ENCODE measurements at places on chromosomes 3 and 15.

GRCh38 chr3:48275287-48276027, 34.6 kb downstream of the ZNF589 start:
- no peak for DNase-seq

DNA sequence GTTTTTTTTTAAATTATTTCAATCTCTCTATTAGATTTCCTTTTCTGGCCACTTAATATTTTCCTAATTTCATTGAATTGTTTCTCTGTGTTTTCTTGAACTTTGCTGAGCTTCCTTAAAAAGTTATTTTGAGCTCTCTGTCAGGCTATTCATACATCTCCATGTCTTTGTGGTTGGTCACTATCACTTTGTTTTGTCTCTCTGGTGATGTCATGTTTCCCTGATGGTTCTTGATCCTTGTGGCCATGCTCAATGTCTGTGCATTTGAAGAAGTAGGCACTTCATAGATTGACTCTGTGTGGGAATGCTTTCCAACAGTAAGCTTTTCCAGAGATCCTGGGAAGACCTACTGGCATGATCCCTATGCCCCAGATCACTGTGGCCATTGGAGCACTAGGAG, 18.6 kb downstream of the CD200R1 start:
- DNase-seq: no peak

GRCh38 chr3:133367956-133368355, 31.9 kb upstream of the BFSP2 start:
- DNase-seq: no peak

DNA sequence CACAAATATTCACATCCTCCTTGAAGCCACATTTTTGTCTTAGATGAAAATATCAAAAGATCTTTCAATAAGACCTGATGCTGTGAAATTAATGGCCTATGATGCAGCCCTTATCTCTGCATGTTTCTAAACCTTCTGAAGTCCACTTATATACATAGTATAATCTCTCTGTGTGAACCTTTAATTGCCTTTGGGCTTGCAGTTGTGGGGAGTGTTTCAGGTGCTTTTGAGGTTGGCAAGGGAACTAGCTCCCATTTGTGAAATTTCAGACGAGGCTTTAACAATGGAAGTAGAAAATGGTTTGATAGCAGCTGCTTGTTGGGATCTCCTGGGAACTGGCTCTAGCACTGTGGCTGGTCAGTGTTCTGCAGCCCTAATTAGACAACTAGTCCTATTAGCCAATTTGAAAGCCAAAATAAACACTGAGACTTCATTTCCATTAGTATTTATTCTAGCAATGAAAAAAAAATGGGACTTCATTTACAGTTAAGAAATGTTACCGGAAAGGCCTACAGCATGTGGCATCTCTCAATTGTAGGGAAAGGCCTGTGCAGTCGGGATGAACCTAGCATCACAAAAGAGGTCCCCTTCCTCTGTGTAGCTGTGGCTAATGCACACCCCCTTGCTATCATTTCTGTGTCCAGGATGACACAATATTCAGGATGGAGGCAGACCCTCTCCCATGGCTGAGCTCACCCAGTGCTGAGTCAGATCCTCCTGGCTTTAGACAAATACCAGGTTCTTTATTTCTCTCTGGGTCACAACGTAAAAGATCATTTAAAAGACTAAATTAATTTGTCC, 140.7 kb upstream of the TRIM42 start:
- DNase-seq: no peak

DNA sequence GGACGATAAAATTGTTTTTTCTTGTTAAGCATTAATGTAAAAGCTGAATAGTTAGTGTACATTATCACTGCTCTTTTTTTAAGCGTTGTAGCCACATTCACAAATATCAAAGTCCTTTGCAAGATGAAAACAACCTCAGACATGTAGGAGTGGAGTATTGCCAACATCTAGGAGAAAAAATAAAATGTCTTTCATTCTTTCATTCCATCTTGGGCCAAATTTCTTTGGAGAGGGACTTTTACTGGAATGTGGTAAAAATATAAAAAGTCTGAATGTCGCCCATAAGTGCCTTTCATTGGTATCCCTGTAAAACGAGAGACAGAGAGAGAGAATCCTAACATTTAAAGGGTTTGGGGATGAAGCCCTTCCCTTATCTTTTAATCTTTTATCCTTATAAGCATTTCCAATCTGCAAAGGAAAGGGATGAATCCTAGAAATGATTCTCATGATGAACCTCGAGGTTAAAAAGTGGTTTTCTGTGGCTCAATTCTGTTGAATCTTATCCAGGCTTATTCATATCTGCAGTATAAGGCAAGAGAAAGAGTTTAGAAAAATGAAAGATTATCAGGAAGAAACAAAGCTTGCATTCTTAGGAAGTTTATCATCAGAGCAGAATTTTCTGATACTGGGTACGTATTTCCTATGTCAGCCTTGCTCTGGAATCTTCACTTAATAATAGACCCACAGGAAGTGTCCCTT, 1031.7 kb downstream of the MCTP2 start:
- peak; percentile 9 for DNase-seq

DNA sequence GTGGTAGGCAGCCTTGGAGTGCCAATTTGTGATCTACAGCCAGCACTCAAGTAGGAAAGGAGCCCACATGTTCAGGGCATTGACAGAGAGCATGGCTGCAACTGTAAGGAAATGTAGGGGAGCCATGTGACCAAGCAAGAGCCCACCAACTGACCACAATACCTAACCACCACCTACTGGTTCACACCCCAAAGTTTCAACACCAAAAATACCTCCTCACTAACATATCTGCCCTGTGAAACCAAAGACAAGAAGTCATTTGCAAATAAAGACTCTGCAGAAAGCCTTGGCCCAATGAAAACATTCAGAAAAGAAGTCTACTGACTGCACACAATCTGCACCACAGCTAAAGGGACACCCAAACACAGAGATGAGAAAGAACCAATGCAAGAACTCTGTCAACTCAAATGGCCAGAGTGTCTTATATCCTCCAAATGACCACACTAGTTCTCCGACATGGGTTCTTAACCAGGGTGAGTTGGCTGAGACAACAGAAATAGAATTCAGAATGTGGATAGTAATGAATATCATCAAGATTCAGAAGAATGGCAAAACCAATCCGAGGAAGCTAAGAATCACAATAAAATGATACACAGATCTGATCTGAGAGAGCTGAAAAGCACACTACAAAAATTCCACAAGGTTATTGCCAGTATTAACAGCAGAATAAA, 40.6 kb downstream of the SLC9C1 start:
- DNase-seq: no peak

Data from epithelial cell of esophagus (primary cell).